Right lobe of liver (tissue), 6 donors: ENCODE measurements at places on chromosomes 2 and 18. TPM values are rescaled to one million over a fixed set of nuclear protein-coding genes. Genes with fewer than 3 reads are reported as not detected.

GRCh38 chr18:10482985-10483949 lies 28.8 kb downstream of the APCDD1 start:
- H3K36me3 ChIP-seq = no peaks in the 10 kb centered on the region
- no peak overlapping the region for H3K4me3 ChIP-seq
- no peak overlapping the region for H3K27ac ChIP-seq
- H3K27me3 ChIP-seq = no peaks in the 10 kb centered on the region

DNA sequence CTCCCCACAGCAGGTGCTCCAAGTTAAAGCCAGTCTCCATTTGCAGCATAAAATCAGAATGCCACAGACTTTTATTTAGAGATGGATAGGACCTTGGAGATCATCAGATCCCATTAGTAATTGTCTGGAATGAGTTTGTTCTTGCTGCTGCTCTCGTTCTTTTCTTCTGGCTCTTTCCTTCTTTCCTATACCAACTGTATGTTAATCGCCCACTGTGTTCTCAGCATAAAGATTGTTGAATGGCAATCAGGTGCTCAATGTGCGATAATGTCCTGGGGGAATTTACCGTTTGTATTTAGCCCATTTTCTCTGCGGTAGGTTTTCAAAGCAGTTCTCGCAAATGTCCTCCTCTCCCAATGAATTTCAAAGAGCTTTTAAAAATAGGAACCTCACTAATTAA lies 3.3 kb downstream of the GPR39 start:
- DNase-seq = no peak
- no peak overlapping the region for H3K27ac ChIP-seq
- no peaks in the 10 kb centered on the region for H3K27me3 ChIP-seq
- peaks cover 23% of the 10 kb centered on the region for H3K4me1 ChIP-seq
- no peaks in the 10 kb centered on the region for H3K36me3 ChIP-seq

- peak; percentile 15 for DNase-seq
- H3K27me3 ChIP-seq = no peaks in the 10 kb centered on the region
- H3K4me3 ChIP-seq = no peak overlapping the region
- no peak overlapping the region for H3K27ac ChIP-seq
- no peaks in the 10 kb centered on the region for H3K36me3 ChIP-seq
- H3K4me1 ChIP-seq = no peaks in the 10 kb centered on the region
Measured at GRCh38 chr2:15719566-15720313, 128.1 kb downstream of the DDX1 start.

DNA sequence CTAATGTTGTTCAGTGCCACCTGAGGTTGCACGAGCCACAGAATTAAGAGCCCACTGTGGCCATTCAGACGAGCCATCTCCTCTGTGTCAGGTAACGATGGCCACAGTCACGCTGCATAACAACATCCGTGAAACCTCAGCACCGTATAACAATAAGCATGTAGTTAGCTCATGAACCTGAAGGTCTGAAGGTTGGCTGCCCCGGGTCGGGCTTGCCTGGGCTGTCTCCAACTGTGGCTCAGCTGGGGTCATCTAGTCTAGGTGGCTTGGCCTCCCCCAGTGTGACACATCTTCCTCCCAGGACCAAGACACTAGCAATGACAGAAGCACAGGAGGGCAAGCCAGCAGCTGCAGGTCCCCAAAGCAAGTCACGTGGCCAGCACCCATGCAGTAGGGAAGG lies 258.0 kb downstream of the GLI2 start:
- no peak overlapping the region for H3K27ac ChIP-seq
- no peak overlapping the region for H3K4me3 ChIP-seq
- no peaks in the 10 kb centered on the region for H3K27me3 ChIP-seq
- peak; percentile 28 for DNase-seq
- H3K4me1 ChIP-seq = no peaks in the 10 kb centered on the region

DNA sequence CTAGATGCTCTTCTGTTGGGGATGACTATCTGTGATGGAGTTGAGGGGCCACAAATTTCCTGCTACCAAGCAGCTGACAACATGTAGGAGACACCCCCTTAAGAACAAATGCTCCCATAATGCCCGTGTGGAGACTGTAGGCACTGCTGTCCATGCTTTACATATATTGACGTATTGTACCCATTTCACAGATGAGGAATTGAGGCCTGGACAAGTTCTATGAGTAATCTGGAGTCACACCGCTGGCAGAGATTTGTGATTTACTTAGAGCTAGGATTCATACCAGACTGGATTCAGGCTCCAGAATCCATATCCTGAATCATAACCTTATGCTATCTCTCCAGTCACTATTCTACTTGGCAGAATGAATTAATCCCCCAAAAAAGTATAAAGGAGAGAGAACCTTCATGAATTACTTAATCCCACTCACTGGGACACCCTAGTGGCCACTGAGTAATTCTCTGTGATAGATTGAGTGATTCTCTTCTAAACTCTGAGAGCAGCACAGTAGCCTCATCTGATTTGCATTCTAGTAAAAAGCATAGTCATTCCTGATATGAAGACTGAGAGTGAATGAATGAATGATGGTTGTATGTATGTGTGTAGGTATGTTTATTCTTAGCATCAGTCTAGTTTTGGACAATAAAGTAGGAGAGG lies 460.7 kb upstream of the MEIS1 start:
- H3K27me3 ChIP-seq = no peaks in the 10 kb centered on the region
- DNase-seq = no peak
- peaks cover 6% of the 10 kb centered on the region for H3K4me1 ChIP-seq
- H3K4me3 ChIP-seq = no peak overlapping the region
- no peak overlapping the region for H3K27ac ChIP-seq
- H3K36me3 ChIP-seq = no peaks in the 10 kb centered on the region

GRCh38 chr2:3725458-3726250 lies 22.3 kb downstream of the DCDC2C start:
- H3K27me3 ChIP-seq = no peaks in the 10 kb centered on the region
- no peak overlapping the region for H3K4me3 ChIP-seq
- H3K4me1 ChIP-seq = no peaks in the 10 kb centered on the region
- no peak overlapping the region for H3K27ac ChIP-seq

DNA sequence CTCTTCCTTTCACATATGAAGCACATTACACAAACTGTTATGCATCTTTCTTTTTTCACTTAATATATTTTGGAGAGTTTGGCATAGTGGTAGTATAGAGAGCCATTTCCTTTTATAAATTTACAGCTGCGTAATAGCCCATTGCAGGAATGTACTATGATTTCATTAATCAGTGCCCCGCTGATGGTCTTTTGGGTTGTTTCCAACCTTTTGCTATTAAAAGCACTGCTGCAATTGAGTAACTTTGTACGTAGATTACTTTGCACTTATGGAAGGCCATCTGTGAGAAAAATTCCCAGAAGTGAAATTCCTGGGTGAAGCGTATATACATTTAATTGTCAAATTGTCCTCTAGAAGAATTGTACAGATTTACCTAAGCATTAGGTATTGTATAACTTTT lies 565.3 kb upstream of the ZNF804A start:
- H3K4me1 ChIP-seq = no peaks in the 10 kb centered on the region
- no peak for DNase-seq

DNA sequence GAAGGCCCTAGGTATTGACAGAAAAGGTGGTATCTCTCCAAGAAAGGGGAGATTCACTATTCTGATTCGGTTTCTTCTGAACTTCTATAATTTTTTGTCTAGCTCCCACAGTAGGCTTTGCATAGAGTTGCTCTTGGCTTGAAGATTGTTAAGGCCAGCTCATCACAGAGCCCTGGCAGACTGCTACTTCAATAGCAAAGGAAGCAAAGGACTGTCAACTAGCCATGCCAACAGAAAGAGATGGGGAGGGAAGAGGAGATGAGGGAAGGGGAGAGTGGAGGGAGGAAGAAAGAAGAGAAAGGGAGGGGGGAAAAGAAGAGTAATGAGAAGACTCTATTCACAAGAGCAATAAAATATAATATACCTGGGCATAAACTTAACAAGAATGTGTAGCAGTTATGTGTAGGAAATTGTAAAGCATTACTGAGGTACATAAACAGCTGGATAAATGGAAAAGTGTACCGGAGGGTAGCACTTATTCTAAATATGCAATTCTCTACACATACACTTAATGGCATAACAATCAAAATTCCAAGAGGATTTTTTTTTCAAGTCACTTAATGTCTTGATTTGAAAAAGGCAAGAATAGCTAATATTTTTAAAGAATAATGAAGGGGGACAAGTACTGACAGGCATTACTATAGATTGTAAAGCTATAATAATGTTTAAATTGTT lies 102.5 kb downstream of the LOXHD1 start:
- no peak for DNase-seq
- H3K27ac ChIP-seq = no peak overlapping the region
- H3K4me3 ChIP-seq = no peak overlapping the region
- H3K27me3 ChIP-seq = no peaks in the 10 kb centered on the region
- no peaks in the 10 kb centered on the region for H3K4me1 ChIP-seq
- no peaks in the 10 kb centered on the region for H3K36me3 ChIP-seq

The CHPF gene
- total RNA-seq = 39.5 TPM

The ERMN gene
- not detected for total RNA-seq

The TMEM185B gene
- total RNA-seq = 18.1 TPM

The CFC1 gene
- total RNA-seq = not detected

The RGPD4 gene
- not detected for total RNA-seq

The CNDP1 gene
- 23.6 TPM for total RNA-seq
